NCI-H510A treated with DMSO at 0.1 percent for 48 hours (cell line): ENCODE measurements at places on chromosomes 4 and X.

DNA sequence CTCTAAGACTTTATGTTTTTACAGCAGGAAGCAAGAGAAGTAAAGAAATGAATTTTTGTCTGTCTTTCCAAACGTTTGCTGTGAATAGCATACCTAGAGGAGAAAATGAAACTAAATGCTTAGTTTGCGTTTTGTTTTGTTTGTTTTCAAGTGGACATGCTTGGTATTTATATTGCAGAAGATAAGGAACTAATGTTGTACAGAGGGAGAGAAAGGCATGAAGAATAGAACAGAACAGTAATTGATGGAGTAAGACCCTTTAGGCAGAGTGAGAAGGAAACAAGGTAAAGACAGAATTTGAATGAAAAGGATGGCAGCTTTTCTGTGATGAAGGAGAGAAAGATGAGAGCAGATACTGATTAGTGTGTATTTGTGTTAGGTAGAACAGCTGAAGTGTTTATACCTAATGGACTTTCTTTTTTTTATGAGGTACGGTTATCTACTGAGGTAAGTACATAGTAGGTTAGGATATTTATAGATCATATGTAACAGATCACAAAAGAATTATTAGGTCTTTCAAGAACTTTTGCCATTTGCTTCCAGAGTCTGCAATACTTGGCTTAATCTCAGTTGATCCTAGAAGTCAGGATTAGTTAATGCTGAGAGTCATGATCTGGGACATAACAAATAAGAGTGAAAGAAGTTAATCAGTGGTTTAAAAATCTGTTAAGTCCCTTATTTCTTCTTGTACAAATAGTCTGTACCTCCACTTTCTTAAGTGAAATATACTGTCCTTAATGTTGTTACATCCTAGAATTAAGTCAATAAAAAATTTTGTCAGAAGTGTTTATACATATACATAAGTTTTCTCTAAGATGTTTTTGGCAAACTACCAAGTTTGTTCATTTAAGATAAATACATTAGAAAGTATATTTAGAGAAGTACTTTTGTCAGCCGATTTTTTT, 36.8 kb downstream of the FABP2 start:
- no peak for DNase-seq

DNA sequence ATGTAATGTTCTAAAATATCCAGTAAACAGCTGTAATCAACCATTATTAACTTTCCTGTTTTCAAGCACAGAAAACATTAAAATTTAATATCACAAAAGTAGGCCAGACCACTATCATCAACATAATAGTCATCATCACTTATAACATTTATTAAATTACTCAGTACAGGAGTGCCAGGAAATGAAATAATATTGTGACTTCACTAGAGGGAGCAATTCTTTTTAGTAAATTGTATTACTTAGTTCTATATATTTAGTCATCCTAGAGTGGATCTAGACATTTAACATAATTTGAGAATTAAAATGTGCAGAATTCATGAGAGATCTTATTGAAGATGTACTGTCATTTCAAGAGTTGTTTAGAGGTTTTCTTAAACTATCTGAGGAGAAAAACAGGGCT, 33.6 kb downstream of the PITX2 start:
- peak; percentile 5 for DNase-seq

- DNase-seq = peak; percentile 46
Measured at GRCh38 chrX:107747596-107748161, 27.9 kb downstream of the TSC22D3 start.

GRCh38 chr4:101857176-101857575, 66.6 kb downstream of the BANK1 start:
- DNase-seq = no peak

DNA sequence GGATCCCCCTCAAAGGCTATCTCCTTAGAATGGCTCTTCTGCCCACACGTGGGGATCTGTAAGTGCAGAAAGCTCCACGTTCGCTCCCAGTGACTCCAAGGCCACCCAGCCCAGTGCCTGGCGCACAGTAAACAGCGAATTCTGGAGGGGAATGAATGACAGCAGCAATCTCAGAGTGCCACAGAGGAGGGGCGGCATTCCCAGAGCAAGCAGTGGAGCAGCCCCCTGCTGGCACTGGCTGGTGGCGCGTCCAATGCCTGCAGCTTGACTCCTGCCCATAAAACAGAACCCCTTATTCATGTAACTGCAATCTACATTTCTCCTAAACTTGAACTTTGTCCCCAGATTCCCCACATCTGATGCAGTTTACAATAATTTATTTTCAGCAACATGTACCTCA, 6.9 kb upstream of the HELT start:
- no peak for DNase-seq

GRCh38 chr4:76388160-76388908, 32.6 kb downstream of the CCDC158 start:
- DNase-seq = no peak

DNA sequence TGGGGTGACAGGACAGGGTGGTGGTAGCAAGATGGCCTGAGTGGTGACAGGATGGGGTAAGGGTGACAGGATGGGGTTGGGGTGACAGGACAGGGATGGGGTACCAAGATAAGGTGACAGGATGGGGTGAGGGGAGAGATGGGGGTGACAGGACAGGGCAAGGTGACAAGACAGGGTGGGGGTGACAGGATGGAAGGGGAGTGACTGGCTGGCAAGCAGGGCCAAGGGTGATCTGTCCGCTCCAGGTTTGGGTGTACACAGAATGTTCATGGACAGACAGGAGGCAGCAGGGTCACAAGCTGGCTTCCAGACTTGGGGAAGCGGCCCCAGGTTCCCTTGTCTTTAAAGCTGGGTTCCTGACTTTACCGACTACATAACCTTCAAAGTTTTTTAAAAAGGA, 23.3 kb downstream of the RNF212 start:
- DNase-seq = no peak

GRCh38 chr4:64230709-64231310, 178.4 kb downstream of the TECRL start:
- DNase-seq = no peak

GRCh38 chr4:17664755-17665154, 50.3 kb downstream of the MED28 start:
- no peak for DNase-seq

GRCh38 chr4:105944540-105944939, 49.3 kb downstream of the NPNT start:
- DNase-seq = no peak

GRCh38 chr4:142418697-142419096, 427.4 kb downstream of the INPP4B start:
- no peak for DNase-seq

- DNase-seq = no peak
Measured at GRCh38 chr4:48296365-48296764, 26.7 kb upstream of the TEC start.

DNA sequence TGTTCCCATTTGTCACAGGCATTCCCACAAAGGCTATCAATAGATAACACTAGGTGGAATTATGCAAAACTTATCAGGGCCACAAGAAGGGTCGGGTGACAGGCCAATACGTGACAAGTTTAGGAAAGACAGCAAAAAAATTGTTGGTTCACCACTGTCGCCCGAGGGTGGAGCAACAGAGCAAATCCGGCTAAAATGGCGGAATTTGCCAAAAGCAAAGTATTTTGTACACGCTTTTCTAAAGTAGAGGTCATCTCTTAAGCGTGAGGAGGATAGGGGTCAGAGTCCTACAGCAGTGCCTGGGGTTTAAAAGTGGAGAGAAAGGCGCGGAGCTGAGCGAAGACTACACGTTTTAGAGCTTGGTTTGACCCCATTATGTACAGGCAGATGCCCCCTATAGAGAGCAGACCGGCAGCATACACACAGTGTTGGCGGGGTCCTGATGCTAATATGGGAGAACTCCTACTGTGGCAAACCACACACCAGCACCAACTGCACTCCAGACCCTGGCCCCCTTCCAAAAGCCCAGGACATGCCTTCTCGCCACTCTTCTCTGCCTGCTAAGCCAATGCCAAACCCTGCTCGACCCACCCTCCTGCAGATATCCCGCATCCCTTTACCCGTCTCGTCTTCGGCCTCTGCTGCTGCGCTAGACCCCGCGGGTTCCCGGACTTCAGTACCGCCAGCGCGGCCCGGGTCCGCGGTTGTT, 733 bp downstream of the CCNA2 start:
- no peak for DNase-seq

DNA sequence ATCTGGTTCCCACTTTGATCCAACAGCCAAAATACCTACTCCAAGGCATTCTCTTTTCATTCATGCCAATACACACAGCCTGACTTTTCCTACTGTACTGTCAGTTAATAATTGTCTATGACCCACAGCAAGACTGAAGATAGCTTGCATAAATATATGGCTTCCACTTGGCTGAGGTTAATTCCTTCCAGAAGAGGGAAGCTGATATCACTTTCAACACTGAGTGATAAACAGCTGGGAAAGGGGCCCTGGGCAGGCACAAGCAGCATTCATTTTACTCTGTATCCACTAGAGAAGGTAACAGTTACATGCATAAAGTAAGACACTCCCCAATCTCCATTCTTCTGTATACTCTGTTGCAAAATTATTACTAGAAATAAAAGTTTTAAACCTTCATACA, 200.2 kb upstream of the UGT8 start:
- no peak for DNase-seq

DNA sequence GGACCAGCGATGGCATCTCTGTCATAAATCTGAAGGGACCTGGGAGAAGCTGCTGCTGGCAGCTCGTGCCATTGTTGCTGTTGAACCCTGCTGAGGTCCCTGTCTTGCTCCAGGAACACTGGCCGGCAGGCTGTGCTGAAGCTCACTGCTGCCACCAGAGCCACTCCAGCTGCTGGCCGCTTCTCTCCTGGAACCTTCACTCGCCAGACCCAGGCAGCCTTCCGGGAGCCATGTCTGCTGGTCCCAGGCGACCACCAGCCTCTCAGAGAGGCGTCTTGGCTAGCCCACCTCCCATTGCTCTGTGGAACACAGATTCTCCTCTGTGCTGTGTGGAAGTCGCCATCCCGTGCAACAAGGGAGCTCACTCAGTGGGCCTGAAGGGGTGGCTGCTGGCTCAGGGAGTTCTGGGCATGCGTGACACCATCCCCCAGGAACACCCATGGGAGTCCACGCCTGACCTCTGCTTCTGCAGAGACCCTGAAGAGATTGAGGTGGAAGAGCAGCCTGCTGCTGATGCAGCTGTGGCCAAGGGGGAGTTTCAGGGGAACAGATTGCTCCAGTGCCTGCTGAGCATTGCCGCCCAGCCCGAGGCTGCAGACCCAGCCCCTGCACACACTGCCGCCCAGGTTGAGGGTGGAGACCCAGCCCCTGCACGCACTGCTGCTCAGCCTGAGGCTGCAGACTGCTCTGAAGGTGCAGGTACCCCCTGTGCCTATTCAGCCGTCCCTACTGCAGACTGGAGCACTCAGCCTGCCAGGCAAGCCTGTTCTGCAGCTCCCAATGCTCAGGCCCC, 33.1 kb upstream of the CYP4V2 start:
- no peak for DNase-seq

DNA sequence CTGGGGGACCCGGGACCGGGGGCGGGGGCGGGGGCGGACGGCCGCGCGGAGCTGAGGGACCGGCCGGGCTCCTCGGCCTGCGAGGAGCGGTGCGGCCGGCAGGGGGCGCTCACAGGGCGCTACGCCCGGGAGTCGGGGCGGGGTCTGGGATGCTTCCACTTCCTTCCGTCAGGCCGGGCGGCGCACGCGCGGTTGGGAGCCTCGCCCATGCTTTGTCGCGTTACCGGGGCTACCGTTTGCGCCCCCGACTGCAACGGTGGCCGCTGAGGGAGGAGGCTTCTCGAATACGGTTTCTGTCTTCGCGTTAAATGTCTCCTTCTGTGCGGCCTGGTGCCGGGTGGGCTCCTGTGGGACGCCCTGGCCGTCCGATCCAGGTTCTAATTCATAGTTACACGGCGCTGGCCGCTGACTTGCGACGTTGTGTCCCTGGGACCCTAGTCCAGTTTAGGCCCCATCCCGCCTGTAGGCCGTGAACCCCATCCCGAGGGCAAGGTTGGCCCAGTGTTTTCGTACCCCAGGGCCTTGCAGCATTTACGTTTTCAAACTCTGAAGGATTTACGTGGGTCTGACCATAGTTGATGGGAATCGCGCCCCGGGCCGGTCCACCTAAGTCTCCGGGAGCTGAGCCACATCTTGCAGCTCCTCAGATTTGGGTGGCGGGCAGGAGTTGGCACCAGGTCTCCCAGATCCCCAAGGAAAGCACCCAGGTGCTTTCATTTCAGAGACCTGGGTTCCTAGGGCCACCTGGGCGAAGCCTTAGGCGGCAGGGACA, 549 bp downstream of the MSL3 start:
- peak; percentile 70 for DNase-seq

- DNase-seq = no peak
Measured at GRCh38 chr4:74777531-74777930, 16.8 kb downstream of the BTC start.

DNA sequence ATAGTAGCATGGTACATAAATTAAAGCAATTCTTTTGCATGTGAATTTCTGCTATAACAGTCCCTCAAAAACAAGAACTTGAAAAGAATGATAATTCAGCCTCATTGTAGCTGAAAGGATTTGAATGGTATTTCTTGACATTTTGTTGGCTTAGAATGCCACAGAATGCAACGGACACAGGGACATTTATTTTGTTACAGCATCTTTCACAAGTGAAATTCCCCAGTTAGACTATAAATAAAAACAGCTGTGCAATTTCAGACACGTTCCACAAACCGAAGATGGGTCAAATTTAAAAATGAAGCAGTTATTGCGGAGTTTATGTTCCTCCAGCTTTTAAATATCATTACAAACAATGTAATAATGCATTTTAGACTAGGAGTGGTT, 82.8 kb upstream of the AMELX start:
- DNase-seq = no peak

DNA sequence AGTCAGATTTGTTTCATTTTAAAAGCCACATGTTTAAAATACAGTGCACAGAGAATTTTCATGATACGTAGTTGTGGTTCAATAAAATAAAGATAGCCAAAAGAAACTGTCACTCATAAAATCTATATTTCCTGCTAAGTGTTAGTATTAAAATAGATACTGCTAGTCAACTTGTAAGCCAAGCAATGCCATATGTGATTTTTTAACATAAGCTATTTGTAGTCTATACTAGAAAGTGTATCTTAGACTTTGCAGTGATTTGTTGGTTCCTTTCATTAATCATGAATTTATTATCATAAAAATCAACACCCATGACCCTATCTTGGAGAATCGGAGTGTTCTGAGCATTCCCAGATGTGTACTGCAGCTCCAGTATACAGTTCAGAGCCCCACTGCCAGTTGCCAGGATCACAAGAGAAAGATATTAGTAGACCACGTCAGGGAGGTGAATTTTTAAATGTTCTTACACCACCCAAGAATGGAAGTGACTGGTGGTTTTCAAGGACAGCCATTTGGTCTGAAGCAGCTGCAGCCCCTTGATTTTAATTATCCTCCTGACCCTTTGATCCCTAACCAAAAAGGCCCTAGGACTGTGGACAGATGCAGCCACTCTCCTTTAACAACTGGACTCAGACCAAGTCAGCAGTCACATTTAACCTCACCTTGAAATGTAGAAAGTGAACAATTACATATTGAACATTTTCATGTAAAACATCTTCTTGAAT, 163.1 kb downstream of the PALLD start:
- no peak for DNase-seq
